ENCODE measurements at places on chromosomes 2 and 18.

- no peak for DNase-seq
These were observed 98.1 kb downstream of the SETBP1 start for GRCh38 chr18:44778788-44779187.

GRCh38 chr18:77057006-77057395, 75.6 kb downstream of the MBP start:
- peak; percentile 35 for DNase-seq

DNA sequence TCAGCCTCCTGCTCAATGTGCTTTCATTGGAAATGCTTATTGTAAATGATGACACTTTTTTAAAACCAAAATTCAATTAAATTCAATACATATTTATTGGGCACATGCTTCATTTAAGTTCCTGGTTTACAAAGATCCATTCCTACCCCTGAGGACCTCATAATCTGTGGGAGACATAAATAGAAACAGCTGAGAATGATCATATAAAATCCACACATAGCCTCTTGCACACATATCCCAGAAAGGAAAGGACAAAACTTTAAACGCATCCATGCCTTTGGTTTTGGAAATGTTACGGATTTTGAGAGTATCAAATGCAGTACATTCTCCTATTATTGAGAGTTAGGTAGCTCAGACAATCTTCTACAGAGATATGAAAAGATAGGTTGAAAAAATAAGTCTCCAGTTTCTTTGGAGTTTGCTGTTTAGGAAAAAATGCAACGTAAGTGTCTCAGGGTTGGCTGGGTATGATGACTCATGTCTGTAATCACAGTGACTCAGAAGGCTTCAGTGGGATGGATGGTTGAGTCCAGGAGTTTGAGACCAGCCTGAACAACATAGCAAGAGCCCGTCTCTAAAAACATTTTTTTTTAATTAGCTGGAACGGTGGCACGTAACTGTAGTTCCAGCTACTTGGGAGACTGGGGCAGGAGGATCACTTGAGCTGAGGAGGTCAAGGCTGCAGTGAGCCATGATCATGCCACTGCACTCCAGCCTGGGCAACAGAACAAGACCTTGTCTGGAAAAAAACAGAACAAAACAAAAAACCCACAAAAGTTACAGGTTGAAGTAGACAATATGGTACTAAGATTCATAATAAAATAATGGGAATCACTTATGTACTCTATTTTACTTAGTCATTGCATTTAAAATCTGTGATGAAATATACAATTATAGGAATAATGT, 3.9 kb upstream of the PRELID3A start:
- no peak for DNase-seq

- no peak for DNase-seq
These were observed 8.9 kb downstream of the ARHGAP25 start for GRCh38 chr2:68743531-68743930.

- no peak for DNase-seq
These were observed 187.5 kb downstream of the SCG2 start for GRCh38 chr2:223414646-223415045.
